ENCODE measurements at places on chromosomes 16 and 17.

DNA sequence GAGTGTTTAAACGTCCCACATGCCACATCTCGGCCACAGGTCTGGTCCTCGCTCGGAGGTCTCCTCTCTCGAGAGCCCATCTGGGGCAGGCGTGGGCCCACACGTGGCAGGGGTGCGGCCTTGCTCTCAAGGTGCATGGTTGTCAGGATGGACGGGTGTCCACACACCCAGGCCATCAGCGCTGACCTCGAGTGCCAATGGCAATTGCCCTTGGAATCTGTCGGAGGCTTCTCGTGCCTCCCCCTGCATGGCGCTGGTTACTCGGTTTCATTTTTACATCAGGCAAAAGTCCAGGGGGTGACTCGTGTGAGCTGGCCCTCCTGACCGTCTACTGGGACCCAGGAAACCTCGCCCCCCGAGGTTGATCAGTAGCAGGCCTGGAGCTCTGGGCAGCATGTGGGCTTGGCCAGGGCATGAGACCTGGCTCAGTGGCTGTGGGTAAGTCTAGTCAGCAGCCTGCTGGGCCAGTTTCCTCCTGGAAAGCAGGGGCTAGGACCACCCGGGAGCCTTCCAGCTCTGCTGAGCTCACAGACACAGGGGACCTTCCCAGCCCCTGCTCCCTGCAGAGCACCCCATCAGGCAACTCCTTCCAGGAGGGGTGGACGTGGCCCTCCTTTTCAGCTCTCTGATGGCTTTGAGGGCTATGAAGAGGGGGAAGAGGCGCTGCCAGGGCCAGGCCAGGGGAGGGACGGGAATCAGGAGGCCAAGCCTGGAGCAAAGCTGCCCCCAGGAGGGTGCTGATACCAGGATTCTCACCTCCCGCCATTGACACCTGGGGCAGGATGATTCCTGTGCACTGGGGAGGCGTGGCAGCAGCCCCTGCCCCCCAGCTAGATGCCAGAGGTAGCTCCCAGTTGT lies 3.7 kb upstream of the ZNF469 start:
- ATAC-seq, result no peak

DNA sequence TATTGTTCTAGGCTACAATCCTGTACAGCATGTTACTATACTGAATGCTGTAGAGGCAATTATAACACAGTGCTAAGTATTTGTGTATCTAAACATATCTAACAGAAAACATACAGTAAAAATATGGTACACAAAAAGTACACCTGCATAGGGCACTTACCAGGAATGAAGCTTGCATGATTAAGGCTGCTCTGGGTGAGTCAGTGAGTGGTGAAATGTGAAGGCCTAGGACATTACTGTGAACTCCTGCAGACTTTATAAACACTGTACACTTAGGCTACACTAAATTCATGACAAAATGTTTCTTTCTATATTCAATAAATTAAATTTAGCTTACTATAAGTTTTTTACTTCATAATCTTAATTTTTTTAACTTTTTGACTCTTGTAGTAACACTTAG lies 37.1 kb downstream of the AMFR start:
- no peak for ATAC-seq

DNA sequence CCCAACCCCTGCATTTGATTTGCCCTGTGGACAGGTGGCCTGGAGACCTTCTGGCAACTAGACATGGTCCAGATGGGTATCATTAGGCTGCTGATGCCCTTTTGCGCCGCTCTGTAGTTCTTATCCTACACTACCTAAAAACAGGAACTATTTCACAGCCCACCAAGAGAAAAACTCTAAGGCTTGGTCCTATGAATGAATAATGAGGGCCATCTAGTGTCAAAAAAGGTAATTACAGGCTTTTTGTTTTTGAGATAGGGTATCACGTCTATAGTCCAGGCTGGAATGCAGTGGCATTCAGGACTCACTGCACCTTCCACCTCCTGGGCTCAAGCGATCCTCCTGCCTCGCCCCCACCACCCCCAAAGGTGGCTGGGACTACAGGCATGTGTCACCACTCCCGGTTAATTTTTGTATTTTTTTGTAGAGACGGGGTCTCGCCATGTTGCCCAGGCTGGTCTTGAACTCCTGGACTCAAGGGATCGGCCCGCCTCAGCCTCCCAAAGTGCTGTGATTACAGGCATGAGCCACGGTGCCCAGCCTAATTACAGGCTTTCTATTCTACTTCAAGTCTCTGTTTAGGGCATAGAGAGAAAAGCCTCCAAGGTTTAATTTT lies 20.9 kb downstream of the COIL start:
- ATAC-seq, result peak; percentile 50

DNA sequence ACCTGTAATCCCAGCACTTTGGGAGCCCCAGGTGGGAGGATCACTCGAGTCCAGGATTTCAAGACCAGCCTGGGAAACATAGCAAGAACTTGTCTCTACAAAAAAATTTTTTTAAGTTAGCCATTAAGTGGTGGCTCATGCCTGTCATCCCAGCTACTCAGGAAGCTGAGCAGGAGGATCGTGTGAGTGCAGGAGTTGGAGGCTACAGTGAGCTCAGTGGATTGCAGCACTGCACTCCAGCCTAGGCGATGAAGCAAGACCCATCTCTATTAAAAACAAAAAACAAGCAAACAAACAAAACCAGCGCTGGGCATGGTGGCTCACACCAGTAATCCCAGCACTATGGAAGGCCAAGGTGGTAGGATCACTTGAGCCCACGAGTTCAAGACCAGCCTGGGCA lies 38.0 kb downstream of the HEATR3 start:
- no peak for ATAC-seq

GRCh38 chr16:81946206-81946605 lies 65.1 kb downstream of the SDR42E1 start:
- ATAC-seq, result no peak

- ATAC-seq, result no peak
Measured at GRCh38 chr17:48577330-48577945, 712 bp downstream of the HOXB4 start.

- peak; percentile 31 for ATAC-seq
Measured at GRCh38 chr17:27466743-27467375, 10.6 kb downstream of the KSR1 start.

DNA sequence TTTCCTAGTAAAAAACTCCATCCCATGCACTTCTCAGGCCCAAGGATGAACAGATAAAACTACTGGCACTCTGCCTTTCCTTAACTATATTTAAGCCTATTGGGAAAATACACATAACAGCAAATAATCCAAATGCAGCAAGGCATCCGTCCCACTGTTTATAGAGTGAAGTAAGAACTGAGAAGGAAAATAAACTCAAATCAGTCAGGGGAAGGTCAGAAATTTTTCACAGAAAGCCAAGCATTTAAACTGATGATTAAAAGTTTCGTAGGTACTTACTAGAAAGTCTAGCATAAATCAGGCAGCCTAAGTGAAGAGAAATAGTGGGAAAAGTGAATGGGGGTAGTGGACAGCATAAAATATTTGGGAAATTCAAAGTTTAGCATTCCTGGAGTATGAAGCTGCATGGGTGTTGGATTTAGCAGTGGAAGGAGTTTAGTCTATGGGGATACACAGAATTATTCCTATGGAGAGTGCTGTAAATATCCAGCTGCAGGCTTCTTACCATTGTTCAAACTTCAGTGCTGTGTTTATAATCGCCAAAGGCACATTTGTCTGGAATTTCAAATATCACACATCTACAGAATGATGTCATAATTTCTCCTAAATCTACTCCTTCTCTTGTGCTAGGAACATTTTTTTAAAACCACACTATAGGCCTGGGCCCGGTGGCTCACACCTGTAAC lies 1131.0 kb upstream of the GOT2 start:
- ATAC-seq, result no peak

- peak; percentile 41 for ATAC-seq
Measured at GRCh38 chr16:67246081-67246755, 1.1 kb downstream of the FHOD1 start.

GRCh38 chr17:27939474-27940465 lies 46.6 kb upstream of the LYRM9 start:
- ATAC-seq, result no peak

DNA sequence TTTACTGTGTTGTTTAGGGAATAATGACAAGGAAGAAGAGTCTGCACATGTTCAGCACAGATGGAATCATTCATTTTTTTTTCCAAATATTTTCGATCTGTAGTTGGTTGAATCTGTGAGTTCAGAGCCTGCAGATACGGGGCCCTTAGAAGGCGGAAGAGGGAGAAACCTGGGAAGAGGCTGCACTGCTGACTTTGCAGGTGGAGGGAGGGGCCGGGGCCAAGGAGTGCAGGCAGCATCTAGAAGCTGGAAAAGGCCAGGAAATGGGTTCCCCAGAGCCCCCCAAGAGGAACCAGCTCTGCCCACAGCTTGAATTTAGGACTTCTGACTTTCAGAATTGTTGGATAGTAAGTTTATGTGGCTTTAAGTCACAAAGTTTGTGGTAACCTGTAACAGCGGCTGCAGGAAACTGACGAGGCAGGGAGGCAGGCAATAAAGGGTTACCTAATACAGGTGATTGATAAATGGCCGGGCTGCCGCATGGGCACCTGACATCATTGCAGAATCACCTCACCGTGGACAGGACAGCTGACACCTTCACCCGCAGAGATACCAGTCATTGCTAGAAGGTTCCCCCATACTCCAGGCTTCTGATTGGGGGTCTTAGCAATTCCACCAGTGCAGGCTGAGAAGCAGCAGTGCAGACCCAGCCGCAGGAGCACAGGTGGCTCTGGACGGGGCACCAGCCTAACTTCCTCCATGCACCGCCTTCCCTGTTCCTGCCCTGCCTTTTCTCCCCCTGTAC lies 181.3 kb downstream of the IRF8 start:
- no peak for ATAC-seq

GRCh38 chr17:67290711-67291291 lies 45.8 kb upstream of the HELZ start:
- ATAC-seq, result no peak

- no peak for ATAC-seq
Measured at GRCh38 chr16:49121636-49122035, 160.0 kb downstream of the CBLN1 start.

DNA sequence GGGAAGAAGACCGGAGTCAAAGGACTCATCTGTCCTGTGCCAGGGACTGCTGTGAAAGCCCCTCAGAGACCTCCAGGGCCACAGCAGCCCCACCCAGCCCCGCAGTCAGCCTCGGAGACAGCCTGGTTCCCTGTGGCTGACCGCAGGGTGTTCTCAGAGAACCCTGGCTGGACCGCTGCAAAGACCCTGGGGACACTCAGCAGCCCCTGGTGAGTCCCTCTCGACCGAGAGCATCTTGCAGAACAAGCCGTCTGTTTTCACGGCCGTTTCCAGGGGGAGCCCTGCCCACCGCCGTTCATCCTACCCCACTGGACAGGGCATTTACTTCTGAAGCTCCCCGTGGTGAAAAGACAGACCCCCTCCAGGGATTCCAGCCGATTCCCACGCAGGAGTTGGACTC lies 10.3 kb downstream of the UBALD1 start:
- ATAC-seq, result no peak

- no peak for ATAC-seq
Measured at GRCh38 chr16:50602531-50603205, 54.5 kb downstream of the NKD1 start.

GRCh38 chr17:78769196-78769773 lies 12.8 kb downstream of the CYTH1 start:
- ATAC-seq, result no peak

GRCh38 chr16:27232901-27233625 lies 29.7 kb downstream of the KDM8 start:
- ATAC-seq, result no peak

GRCh38 chr17:21239680-21240368 lies 13.4 kb downstream of the NATD1 start:
- peak; percentile 42 for ATAC-seq

- ATAC-seq, result peak; percentile 67
Measured at GRCh38 chr17:40550608-40551007, 14.7 kb downstream of the CCR7 start.

- no peak for ATAC-seq
Measured at GRCh38 chr16:668519-669171, 713 bp downstream of the RHOT2 start.

DNA sequence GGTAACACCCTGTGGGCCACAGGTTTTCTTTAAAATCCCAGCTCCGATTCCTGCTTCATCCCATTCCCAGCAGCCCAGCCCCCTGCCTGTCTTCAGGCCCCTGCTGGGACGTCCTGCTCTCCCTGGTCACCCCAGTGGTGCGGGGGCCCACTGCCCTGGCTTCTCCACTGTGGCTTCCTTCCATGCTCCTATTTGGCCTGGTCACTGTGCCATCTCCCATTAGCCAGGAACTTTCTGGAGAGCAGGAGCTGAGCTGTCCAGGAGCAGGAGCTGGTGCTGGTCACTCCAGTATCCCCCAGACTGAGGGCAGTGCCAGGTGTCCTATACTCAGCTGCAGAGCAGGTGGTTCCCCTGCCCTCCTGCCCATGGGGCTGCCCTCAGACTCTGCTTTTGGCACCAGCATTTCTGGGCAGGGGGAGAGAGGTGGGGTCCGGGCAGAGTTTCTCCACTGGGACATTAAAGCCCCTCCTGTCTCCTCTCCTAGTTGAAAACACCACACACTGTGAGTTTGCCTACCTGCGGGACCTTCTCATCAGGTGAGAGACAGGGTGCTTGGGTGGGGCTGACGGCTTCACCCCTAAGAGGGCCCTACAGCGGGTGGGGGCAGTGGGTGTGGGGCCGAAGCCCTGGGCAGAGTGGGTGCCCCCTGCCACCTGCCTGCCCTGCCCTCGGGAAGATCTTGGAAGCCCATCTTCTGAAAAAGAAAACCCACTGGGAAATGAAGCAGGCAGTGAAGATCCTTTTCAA lies 356.2 kb downstream of the SEC14L1 start:
- ATAC-seq, result no peak

- ATAC-seq, result no peak
Measured at GRCh38 chr17:65664266-65664665, 102.8 kb upstream of the AXIN2 start.

DNA sequence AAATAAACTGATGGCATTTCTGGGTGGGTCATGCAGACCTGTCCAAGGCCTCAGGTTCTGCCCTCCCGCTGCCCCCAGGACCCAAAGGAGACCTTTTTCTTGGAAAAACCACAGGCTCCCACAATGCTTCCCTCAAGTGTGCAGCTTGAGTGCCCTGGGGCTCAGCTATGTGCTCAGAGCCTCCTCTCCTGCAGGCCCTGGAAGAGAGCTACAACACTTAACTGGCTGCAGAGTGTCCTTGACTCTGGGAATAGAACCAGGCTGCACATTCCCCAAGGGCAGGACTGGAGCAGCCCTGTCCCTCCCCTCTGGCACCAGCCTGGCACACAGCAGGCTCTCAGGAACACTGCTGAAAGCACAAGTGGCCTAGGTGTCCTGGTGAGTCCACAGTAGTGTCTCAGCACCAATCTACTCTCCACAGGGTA lies 4.8 kb upstream of the SREBF1 start:
- ATAC-seq, result no peak

GRCh38 chr16:79264237-79265109 lies 336.1 kb downstream of the MAF start:
- ATAC-seq, result no peak

- no peak for ATAC-seq
Measured at GRCh38 chr17:7217113-7217987, 2.3 kb downstream of the DLG4 start.

Data from gastroesophageal sphincter (tissue), 4 donors.